ENCODE measurements at places on chromosomes 1 and 21.

- DNase-seq: no peak
These were observed 5.2 kb downstream of the PADI1 start for GRCh38 chr1:17210176-17210575.

- DNase-seq: no peak
These were observed 31.7 kb downstream of the SELL start for GRCh38 chr1:169679692-169680091.

DNA sequence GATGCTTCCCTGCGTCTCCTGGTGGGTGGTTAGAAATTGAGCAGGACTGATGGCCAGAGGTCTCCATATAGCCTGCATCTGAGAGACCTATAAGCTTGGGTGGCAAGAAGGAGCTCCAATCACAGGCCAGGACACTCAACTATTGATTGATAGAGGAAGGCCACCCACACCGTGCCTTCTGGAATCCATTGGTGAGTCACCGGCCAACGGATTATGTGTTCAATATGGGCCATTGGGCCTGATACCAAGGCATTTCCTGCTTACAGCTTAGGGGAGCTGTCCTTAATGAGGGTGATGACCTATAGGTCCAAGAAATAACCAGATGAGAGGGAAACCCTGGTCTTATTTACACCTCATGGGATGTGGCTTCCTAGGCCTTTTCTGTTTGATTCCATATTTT, 115.1 kb downstream of the PLPP3 start:
- no peak for DNase-seq

GRCh38 chr1:162405800-162406199, 6.1 kb downstream of the SH2D1B start:
- DNase-seq: no peak

DNA sequence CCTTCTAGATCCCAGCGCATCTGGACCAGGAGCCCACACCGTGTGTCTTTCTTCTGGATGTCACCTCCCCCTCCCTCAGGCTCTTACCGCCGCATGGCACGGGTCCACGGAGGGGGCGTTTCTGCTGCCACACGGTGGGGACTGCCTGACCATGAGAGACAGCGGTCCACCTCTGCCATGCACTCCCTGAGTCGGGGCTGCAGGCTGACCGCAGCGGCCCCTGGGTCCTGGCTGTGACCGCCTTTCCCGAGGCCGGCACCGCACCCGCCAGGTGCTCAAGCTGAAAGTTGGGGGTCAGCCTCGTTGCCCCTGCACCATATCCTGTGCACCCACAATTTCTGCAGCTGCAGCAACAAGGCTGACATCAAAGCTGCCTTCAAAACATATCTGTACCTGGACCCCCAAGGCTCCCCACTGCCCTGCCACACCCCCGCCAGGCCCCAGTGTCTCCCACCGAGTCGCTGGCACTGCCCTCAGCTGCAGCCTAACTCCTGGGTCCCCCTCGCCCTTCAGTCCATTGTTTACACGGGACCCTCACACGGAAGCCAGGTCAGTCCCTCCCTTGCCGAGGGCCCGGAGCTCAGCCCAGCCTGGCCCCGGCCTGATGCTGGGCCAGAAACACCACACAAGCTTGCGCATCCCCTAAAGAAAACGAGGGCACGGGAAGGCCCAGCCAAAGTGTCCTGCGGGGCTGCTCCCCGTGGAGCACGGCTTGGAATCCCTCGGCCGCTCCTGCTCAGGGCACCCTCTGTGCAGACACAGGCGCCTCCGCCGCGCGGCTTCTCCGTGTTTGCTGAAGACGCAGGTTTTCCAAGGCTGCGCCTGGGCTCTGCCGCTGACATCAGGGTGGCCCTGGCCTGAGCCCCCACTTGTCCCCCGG, 51.9 kb downstream of the MORN1 start:
- DNase-seq: no peak

DNA sequence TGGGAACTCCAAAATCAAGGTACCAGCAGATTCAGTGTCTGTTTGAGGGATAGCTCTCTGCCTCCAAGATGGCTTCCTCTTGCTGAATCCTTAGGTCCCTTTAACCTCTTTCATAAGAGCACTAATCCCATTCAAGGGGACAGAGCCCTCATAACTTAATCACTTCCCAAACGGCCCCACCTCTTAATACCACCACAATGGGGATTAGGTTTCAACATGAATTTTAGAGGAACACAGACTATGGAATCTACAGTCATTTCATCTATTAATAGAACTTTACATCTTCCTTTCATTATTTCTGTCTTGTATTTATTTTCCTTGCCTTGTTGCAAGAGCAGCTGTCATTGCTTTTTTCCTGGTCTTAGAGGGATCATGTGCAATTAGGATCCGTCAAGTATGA, 30.3 kb downstream of the HOOK1 start:
- DNase-seq: no peak

GRCh38 chr1:160177667-160178066, 12.7 kb upstream of the CASQ1 start:
- no peak for DNase-seq

GRCh38 chr21:31142600-31142999, 104.3 kb upstream of the KRTAP19-8 start:
- DNase-seq: no peak

DNA sequence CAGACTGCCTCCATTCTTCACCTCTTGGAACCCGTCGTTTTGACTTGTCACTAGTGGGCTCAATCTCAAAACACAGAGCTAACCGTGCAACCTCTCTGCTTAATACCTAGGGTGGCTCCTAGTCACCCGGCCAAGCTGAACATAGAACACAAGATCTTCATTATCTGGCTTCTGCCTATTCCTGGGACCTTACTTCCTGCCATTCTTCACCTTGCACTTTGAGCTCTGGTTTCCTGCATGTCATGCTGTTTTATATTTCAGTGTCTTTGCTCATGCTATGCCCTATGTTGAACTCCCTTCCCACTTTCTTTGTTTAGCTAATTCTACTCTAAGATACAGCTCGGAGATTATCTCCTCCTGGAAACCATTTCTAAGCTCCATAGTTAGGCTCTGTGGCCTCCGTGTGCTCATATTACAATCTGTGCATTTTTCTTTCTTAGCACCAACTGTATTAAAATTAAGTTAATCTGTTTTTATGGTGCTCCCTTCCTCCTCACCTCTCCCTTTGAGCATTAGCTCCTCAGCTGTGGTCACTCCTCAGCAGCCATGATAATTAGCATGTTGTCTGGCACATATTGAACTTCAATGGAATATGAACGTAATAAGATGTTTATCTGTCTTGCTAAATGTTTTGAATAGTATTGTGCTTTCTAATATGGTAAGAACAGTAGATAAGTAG, 13.1 kb downstream of the GPSM2 start:
- no peak for DNase-seq

DNA sequence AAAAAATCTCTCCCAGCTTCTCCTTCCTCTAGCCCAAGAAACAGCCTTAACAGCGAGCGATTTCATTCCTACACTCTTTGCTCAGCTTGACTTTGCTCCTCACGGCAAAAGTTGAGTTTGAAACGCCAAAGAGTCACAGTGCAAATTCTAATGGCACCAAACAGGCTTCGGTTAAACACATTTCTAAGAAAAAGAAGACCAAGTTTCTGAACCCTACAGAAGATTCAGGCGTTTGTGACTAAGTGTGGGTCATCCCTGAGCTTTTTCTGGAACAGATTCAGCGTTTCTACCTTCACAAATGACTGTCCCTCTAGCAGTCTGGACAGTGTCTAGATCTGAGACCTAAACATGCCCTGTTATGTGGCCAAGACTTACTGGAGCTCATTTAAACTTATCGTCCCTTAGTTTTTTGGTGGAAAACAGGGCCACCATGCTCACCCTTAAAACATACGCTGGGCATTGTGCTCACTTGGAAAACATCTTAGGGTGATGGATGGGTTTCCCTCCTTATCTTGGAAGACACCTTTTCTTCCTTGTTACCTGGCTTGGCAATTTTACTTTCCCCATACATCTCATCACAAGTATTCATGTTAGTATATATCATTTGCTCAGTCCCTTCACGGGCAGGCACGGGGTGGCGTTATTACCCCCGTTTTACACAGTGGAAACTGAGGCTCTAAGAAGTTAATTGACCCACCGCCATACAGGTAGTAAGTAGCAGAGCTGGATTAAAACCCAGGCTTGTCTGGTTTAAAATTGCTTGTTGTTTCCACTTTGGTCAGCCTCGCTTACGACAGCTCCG, 1.0 kb downstream of the C1orf198 start:
- DNase-seq: no peak

- no peak for DNase-seq
These were observed 10.4 kb downstream of the PPP2R5A start for GRCh38 chr1:212295579-212295978.

GRCh38 chr21:35244514-35244913, 195.4 kb upstream of the RUNX1 start:
- no peak for DNase-seq

GRCh38 chr1:154871374-154871773, 1.3 kb upstream of the KCNN3 start:
- no peak for DNase-seq

GRCh38 chr1:151887028-151887427, 22.3 kb downstream of the THEM4 start:
- DNase-seq: no peak

DNA sequence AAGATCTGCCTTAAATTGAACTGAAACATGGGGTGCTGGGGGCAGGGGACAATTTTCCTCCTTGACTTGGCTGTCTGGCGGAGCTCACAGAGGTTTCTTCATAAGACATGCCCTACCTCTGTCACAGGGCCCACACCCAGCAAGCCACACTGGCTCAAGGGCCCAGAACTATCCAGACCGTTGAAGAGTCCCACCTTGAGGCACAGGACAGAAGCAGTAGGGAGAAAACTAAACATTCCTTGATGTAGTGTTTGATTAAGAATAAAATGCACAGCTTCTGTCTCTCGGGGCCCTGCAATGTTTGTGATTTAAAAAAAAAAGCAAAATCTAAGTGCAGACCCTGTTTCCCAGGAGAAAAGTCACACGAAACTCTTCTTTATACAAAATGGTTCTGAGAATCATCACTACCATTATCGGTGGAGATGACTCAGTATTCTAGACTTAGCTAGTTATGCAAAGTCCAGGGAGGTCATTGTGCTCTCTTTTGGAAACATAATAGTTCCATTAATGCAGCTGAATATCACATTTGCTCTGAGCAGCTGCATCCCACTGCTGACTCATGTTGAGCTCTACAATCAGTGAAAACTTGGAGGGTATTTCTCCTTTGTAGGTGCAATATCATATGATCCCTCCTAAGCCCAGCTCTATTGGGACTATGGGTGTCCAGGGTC, 53.6 kb upstream of the DIRAS3 start:
- no peak for DNase-seq

GRCh38 chr1:52599236-52599635, 2.9 kb upstream of the GPX7 start:
- no peak for DNase-seq

GRCh38 chr1:32892368-32893197, 6.3 kb downstream of the HPCA start:
- no peak for DNase-seq

DNA sequence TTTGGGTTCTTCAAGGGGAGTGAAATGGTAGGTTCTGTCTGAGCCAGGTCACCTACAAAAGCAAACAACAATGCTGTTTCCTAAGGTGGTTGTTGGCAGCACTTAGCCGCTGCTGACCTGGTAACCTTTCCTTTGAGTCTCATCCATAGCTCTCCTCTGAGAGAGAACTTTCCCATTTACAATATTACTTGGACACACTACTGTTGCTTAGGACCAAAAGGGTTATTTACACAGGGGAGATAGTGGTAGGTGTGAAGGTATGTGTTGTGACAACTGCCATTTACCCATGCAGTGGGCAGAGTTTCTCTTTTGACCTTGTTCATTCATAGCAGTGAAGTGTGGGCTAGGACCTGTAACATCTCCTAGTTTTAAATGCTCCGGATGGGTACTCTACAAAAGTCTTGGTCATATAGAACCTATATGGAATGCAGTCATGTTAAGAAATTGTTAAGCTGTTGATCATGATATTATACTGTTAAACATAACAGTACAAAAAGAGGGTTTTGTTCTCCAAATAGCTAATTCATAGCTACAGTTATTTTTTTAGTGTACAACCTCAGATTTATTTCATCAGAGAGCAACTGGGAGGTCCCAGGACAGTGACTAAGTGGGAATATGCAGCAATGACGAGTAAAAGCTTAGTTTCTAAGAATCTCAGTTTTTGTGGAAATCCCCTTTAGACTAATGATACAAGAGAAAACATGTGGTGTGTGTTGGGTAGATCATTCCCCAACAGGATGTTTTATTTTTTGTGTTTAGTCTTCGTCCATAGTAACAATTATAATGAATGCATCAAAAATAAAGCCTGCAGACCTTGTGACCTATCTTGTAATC, 219.7 kb downstream of the NFIA start:
- DNase-seq: no peak

DNA sequence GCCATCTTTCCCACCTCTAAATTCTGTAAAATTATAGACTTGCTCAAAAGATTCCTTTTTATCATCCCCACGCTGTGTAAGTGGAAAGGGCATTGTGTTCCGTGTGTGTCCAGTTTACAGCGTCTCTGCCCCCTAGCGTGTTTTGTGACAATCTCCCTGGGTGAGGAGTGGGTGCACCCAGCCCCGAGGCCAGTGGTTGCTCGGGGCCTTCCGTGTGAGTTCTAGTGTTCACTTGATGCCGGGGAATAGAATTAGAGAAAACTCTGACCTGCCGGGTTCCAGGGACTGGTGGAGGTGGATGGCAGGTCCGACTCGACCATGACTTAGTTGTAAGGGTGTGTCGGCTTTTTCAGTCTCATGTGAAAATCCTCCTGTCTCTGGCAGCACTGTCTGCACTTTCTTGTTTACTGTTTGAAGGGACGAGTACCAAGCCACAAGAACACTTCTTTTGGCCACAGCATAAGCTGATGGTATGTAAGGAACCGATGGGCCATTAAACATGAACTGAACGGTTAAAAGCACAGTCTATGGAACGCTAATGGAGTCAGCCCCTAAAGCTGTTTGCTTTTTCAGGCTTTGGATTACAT, 61.9 kb downstream of the POFUT2 start:
- DNase-seq: no peak

DNA sequence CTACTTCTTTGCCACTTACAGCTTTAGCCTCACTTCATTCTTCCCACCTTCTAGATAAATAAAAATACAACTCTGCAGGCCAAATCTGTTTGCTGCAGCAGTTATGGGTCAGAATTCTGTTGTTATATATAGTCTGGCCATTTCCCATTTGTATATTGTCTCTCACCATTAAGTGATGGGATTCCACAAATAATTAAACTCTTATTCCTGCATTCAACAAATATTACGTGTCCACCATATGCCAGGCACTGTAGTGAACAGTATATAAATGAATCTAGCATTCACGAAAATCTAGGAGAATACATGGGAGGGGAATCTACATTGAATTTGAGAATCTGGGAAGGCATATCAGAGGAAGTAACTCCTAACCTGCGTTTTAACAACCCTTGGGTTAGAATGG, 5.7 kb upstream of the GLRX2 start:
- no peak for DNase-seq

GRCh38 chr1:193111641-193112090, 6.5 kb upstream of the GLRX2 start:
- no peak for DNase-seq

GRCh38 chr21:36807422-36807928, 108.6 kb downstream of the SIM2 start:
- DNase-seq: no peak
